ENCODE measurements at places on chromosomes 12 and 14.

DNA sequence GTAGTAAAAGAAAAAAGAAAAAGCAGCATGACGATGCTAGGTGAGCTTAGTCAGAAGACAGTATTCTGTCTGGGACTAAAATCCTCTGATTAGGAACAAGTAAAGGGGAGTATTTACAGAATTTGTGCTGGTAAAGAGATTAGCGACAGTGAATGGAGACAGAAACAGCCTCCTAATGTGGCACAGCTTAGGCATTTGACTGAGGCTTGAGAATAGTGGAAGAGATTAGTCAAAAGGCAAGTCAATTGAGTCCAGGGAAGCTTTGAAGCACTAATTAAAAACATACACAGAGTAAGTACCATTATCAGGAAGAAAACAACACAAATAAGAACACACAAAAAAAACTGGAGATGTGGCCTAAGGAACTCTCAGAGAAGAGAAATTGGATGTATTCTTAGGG lies 131.9 kb upstream of the CLEC14A start:
- DNase-seq: no peak

DNA sequence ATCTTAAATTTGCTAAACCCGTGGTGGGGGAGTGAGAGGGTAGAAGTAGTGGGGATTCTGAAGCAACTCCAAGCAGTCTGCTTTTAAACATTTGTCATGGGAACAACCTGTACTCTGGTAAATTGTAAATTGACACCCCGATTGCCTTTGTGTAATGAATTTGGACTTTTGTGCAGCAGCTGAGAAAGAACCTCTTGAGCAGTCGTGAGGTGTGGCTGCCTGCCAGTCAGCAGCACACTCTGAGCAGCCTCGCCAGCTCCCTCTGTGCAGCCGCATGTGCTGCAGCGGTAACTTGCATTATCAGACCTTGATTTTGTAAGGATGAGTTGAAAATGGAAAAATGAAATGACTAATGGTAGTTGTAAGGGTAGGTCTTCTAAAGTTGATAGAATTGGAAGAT lies 74.3 kb downstream of the SUSD6 start:
- DNase-seq: no peak

- no peak for DNase-seq
Observed at GRCh38 chr12:122117979-122118378, 39.4 kb downstream of the MLXIP start.

DNA sequence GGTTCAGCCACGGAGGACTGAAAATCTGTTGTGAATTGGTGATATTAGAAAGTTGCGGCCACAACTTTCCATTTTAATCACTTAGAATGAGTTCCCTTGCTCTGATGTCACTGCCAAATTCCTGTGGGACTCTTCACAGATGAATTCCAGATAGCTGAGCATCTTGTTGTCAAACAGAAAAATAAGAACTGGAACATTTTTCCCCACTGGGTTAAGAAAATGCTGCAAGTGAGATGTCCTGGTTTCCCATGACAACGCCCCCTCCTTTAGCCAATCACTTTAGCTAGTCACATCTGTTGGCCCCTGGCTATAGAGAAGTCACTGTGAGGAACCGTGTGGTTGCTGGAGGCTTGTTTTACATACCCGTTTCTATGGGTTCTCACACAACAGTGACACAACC lies 135.9 kb downstream of the KTN1 start:
- DNase-seq: no peak

GRCh38 chr14:80269353-80269925 lies 58.1 kb upstream of the DIO2 start:
- DNase-seq: no peak

- no peak for DNase-seq
Observed at GRCh38 chr12:108457734-108458361, 57.2 kb upstream of the FICD start.
